ENCODE measurements at places on chromosomes 2 and 18.

DNA sequence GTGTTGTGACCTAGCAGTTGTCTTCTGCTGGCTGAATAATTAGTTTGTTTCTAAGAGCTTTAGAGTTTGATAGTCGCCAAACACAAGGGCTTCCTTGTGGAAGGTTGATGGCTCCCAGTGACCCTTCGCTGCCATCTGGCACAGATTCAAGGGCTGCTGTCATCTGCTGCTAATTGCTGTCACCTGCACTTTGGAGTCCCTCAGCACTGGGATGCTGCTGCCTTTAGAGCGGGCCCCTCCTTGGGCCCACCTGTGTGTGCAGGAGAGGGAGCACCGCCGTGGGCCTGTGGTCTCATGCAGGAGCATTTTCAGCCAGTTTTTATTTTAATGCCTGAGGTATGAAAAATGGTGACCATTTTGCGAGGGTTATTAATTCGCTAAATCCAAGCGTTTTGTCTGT lies 154.0 kb upstream of the NFATC1 start:
- DNase-seq: no peak

GRCh38 chr2:11038641-11039040 lies 116.6 kb upstream of the SLC66A3 start:
- DNase-seq: no peak

DNA sequence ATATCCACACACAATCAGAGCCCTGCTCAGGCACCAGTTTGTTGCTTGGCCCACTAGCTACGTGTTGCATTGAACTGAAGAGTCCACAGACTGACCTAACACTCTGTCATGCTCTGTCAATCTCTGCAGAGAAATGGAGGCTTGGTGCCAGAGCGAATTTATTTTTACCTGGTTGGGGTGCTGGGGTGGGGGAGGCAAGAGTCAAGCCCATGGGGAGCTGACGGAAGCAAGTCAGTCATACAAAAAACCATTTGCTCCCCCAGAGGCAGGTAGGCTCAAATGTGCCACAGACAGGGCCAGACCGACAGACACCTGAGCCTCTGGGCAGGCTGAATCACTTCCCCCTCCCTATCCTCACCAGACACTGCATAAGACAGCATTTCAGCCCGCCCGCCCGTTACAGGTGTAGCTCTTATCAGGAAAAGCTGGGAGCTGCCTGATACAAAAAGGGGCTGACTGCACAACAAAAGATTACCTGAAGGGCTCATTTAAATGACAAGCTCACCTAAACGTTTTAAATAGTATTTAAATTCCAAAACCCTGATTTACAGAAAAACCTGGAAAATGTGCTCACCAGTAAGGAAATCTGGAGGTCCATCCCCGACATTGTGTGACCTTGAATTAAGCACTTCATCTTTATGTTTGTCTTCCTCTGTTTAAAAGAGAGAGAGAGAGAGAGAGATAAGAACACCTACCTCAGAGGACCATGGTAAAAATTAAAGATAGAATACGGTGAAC lies 2.1 kb upstream of the PCBP1 start:
- peak; percentile 44 for DNase-seq

DNA sequence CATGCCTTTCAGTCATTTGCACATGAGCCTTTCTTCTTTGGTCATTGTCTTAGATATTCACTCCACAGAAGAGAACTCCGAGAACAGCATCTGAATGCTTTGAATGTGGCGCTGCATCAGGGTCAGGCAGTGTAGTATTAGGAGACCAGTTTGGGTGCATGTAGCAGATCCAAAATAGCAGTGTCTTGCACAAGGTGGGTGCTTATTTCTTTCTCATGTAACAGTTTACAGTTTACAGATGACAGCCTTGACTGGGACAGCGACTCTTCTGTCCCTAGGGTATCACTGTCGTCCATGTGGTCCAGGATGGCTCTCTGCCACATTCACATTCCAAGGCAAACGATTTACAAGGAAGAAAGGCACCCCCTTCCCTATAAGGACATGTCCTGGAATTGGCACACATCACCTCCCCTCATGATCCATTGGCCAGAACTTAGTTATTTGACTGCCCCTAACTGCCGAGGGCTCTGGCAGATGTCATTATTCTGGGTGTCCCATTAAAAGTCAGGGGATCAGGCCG lies 101.0 kb downstream of the STPG4 start:
- DNase-seq: no peak

GRCh38 chr2:66957677-66958076 lies 439.5 kb upstream of the ETAA1 start:
- DNase-seq: no peak

DNA sequence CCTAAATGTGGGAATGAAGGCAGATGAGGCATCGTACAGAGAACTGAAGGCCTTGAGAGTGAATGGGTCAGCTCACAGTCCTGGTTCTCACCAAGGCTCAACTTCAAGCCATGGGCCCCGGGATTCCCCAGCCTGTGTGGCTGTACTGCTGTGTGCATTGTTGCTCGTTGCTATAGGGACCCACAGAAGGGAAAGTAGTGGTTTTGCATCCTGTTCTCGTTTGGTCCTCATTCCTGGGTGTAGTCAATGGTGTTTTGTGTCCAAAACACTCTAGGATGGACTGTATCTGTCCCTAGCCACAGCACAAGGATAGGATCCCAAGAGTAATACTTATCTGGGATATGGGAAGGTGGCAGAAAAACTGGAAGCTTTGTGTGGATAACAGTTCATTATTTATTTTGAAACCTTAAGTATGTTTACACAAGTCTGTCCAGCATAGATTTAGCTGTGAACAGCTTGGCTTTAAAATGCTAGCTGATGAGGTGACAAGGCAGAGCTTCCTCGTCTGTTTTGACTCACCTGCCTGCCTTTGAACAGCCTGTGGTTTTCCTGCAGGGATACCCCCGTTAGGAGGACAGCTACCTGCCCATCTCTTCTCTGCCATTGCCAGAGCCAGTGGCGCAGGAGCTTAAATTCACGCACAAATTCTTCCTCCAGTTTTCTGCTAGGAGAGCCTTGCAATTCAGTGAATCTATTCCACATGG lies 85.0 kb downstream of the WDSUB1 start:
- DNase-seq: no peak

GRCh38 chr2:23516520-23517256 lies 131.7 kb downstream of the KLHL29 start:
- no peak for DNase-seq

DNA sequence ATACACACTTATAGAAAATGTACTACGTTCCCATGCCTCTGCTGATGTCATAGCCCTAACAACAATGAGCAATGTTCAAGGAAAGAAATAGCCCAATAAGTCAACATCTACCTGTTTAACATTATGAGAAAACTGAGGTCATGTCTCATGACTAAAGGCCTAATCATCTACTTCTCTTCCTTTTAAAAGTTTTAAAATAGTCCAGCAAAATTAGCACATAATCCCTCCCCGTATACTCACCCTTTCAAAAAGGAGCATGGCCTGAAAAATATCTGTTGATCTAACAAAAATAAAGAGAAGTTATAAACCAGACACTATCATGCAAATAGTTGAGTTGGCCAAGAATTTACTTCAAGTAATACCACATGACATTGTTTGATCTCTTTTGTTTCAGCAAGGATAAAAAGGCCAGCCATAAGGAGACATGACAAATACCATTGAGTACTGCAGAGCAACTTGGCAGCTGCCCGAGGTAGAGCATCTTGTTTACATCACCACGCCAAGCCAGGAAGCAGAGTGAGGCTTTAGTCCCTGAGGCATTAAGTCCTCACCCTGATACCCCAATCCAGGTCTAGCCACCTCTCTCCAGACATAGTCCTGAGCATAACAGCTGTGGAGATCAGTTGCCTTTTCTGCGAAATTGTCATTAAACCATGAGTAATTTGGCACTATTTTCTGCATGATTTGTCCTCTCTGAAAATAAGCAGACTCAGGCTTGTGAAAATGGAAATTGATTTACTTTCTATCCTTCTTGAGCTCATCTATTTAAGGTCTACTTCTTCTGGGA lies 137.4 kb upstream of the ETAA1 start:
- DNase-seq: no peak

DNA sequence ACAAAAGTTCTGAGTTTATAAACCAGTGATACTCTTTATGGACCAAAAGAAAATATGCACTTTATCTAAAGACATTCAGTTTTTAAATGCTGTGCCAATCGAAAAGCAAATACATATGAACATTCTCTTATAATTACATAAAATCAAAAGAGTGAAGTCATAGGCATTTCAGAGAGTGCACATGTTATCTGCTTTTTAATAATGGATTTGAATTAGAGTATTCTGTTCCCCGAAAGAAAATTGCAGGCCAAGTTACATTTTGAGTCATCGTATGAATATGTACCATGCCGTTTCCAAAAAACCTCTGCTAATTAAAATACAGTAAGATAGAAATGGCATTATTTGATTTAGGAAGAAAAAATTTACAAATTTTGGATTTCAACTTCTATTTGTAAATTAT lies 565.7 kb downstream of the ZEB2 start:
- no peak for DNase-seq

DNA sequence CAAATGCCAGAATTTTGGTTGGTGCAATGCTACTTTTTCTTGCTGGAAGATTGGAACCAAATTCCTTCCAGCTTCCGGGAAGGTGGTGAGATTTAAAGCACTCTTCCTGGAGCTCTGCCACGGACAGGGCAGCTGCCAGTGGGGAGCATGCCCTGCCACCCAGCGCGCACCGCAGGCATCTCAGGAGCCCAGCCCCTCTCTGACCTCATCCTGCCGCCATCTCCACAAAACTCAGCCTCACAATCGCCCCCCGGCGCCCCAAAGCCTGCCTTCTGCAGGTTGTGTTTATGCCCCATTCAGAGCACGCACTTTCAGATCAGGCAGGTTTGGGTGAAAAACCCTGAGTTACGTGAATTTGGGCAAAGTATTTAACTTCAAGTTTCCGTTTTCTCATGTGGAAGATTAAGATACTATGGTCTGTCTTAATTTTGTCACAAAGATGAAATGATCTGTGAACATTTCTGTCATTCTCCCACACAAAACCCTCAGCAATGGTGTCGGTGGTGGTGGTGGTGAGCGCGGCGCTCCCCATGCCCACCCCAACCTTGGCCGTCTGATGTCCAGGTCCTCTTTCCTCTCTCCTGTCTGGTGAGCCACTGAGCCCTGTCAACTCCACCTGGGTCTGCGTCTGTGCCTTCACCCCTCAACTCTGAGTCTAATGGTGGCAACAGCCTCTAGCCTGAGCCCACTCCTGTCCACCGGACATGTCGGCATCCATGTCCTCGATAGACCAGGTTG lies 282.8 kb upstream of the SALL3 start:
- no peak for DNase-seq

All from naive thymus-derived CD8-positive, alpha-beta T cell (primary cell).